Activated CD8-positive, alpha-beta T cell treated with anti-CD3 and anti-CD28 coated beads, Interleukin-2, amount 10 ng/mL, durations not matched to agents 7 days and 5 days (primary cell): ENCODE measurements at places on chromosomes 1 and 21. TPM values are rescaled to one million over a fixed set of nuclear protein-coding genes. Genes with fewer than 3 reads are reported as not detected.

Gene CCDC185
- not detected for total RNA-seq

Gene MAGOH
- 83.1 TPM for total RNA-seq

Gene CD5L
- not detected for total RNA-seq

Gene AMY1B
- total RNA-seq, result not detected

Gene CFHR2
- total RNA-seq, result not detected

Gene IVL
- total RNA-seq, result not detected

DNA sequence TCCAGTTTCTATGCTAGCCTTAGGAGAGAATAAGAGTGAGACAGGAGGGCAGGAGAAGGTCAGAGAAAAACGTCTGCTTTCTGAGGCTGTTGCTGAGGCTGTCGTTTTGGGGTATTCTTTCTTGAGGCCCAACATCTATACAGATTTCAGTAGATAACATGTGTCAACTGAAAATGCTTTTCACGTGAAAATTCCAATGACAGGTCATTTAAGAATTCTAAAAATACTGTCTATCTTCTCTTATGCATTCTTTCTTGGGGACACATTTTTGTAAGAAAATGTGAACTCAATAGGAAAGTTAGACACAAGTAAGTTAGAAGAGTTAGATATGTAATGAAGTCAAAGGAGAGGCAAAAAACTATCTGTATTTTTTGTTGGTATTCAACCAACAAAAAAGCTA, 150.8 kb downstream of the TGFB2 start:
- no peak for DNase-seq

GRCh38 chr1:167419245-167419644, 99.1 kb downstream of the CD247 start:
- no peak for DNase-seq

DNA sequence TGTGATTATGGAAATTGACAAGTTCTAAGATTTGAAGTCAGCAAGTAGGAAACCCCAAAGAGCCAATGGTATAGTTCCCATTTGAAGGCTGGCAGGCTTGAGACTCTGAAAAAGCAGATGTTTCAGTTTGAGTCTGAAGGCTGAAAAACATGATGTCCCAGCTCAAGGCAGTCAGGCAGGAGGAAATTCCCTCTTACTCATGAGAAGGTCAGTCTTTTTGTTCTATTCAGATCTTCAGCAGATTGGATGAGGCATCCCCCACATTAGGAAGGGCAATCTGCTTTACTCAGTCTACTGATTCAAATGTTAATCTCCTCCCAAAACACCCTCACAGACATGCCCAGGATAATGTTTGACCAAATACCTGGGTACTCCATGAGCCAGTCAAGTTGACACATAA, 372.5 kb upstream of the ST6GALNAC5 start:
- DNase-seq, result no peak

DNA sequence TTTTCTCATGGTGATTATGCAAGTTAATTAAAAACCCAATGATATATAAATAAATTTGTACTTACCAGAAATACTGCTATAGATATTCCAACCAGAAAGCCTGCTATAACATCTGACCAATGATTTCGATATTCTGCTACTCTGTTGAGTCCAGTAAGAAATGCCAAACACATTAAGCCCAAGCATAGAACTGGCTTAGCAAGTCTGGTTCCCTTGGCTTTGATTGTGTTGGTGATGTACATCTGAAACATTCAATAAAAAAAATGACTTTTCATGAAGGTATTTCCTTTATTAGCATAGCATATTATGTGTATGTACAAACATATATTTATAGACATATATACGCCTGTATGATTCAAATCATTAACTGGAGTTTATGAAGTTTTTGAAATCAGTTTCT, 82.8 kb downstream of the PLPPR5 start:
- DNase-seq, result no peak

DNA sequence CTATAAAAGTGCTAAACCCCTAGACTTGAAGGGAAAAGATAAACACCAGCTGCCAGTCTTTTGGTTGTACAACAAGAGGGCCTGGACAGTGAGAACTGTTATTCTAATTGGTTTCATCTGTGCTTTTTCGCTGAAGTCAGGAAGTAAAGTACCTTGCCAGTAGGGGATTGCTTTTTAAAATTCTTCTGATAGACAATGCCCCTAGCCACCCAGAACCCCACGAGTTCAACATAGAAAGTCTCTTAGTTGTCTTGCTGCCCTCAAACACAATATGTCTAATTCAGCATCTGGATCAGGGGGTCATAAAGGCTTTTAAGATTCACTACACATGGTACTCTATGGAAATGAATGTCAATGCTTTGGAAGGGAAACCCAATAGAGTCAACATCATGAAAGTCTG, 289.2 kb downstream of the TBX15 start:
- DNase-seq, result no peak

GRCh38 chr1:239308701-239309333, 77.6 kb upstream of the CHRM3 start:
- DNase-seq, result peak; percentile 44

GRCh38 chr1:45723248-45723930, 27.1 kb downstream of the IPP start:
- DNase-seq, result no peak

- peak; percentile 60 for DNase-seq
Measured at GRCh38 chr1:10693497-10694273, 102.8 kb downstream of the CASZ1 start.
